ENCODE measurements at places on chromosomes 5 and 9. TPM values are rescaled to one million over a fixed set of nuclear protein-coding genes. Genes with fewer than 3 reads are reported as not detected.

The PPIC gene
- 43.3 TPM for total RNA-seq

The RABGAP1 gene
- 49.6 TPM for total RNA-seq

The CD274 gene
- total RNA-seq: 12.9 TPM

The NIPBL gene
- total RNA-seq: 47.2 TPM

The ZFP2 gene
- 1.0 TPM for total RNA-seq

The GABRP gene
- 0.68 TPM for total RNA-seq

The LMNB1 gene
- 1.5 TPM for total RNA-seq

The PLPP7 gene
- total RNA-seq: 107 TPM

The FAM169A gene
- 5.0 TPM for total RNA-seq

The SPATA31A3 gene
- not detected for total RNA-seq

The PCDHGA7 gene
- total RNA-seq: 7.6 TPM

The TAF9 gene
- total RNA-seq: 46.5 TPM

The GLRA1 gene
- total RNA-seq: not detected

The TAF1L gene
- not detected for total RNA-seq

The ARL14EPL gene
- total RNA-seq: not detected

GRCh38 chr5:43730832-43731342 is 127.9 kb downstream of the NNT start:
- DNase-seq: no peak

DNA sequence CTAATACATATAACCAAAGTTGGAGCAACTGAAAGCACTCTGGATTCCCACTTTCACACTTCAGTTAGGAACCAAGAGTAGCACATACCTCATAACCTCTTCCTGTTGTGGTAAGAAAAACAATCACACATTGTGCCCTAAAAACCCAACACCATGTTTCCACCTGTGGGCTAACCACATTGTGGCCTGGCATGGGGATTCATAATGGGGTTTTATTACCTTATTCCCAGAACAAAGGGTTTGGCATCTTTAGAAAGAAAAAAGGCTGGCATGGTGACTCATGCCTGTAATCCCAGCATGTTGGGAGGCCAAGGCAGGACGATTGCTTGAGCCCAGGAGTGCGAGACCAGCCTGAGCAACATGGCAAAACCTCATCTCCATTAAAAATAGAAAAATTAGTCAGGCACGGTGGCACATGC is 60.6 kb downstream of the HSD17B3 start:
- no peak for DNase-seq

- no peak for DNase-seq
These were observed 74.8 kb upstream of the TGFBR1 start for GRCh38 chr9:99030092-99030511.

DNA sequence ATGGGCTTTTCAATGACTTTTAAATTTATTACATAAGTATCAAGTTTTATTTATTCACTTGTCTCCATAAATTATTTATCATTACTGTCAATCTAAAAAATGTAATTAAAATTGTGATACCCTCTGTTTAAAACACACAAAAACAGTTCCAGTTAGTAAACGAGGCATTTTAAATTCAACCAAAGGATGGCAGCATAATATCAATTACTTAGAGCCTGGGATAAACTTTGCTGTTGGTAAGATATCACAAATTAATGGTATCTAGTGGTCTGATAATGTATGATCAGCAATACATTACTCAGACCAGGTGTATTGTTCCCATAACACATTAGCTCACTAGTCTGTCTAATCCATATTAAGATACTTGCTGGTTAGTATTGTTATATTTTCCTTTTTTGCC is 9.6 kb upstream of the IFNE start:
- no peak for DNase-seq

DNA sequence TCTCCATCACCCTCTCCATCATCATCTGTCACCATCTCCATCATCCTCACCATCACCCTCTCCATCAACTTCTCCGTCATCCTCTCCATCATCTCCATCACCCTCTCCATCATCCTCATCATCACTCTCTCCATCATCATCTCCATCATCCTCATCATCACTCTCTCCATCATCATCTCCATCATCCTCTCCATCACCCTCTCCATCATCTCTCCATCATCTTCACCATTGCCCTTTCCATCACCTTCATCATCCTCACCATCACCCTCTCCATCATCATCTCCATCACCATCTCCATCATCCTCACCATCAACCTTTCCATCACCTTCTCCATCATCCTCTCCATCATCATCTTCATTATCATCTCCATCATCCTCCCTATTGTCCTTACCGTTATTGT is 565.5 kb upstream of the SGCD start:
- DNase-seq: no peak

GRCh38 chr9:99076483-99077171 is 28.3 kb upstream of the TGFBR1 start:
- DNase-seq: no peak

- DNase-seq: no peak
These were observed 6.8 kb downstream of the KIF12 start for GRCh38 chr9:114092336-114092735.

DNA sequence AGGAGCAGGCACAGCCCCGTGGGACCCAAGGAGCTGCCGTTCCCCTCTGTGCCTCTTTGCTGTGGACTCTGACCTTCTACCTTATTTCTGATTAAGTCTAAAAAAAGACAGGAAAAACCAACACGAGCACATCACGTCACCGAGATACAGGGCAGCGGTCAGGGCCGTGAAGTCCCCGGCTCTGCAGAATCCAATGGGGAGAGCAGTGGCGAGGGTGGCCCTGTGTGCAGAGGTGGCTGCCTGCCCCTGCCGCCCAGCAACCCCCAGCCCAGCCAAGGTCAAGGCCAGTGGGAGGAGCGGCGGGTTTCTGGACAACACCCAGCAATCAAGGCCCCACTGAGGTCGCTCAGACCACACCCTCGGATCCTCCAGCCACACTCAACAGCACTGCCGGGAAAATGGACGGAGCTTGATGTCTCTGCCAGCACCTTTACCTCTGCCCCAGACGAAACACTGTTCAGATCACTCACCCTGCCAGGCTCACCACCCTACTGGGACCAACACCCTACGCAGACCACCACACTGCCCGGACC is 32.7 kb upstream of the SLC9A3 start:
- no peak for DNase-seq

GRCh38 chr5:125823572-125823971 is 599.6 kb upstream of the GRAMD2B start:
- DNase-seq: no peak

DNA sequence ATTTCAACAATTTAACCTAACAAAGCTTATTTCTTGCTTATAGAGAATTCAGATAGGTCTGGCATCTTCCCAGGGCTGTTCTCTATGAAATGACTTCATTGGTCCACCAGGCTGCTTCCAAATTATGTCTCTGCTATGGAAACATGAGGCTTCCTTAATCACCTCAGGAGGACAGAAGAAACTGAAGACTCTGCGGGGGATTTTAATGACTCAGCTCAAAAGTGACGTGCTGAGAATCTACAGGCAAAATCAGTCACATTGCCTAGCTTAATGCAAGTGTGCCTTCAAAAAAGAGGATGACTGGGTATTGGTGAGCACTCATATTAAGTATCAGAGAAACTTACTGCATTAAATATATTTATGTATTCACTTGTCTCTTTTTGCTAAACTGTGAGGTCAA is 315.5 kb upstream of the RGMB start:
- DNase-seq: no peak

- DNase-seq: peak; percentile 8
These were observed 10.5 kb upstream of the ADGRV1 start for GRCh38 chr5:90548069-90548593.

GRCh38 chr9:127406799-127407491 is 10.0 kb downstream of the SLC2A8 start:
- no peak for DNase-seq

DNA sequence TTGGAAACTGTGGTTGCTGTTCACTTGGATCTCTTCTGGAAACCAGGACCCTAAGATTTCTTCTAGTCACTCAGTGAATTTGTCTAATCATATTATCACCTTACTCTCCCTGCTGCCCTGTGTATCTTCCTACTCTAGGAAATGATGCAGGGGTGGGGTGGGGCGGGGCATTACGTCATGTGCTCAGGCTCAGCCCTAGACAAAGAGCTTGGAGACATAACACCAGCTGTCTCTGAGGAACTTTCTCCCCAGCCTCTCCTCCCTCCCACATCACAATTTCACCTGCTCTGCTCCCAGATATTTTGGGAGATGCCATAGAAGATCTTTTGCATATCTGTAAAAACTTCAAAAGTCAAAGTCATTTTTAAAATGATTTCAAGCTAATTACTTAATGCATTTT is 470.4 kb downstream of the ZSWIM6 start:
- DNase-seq: no peak

- no peak for DNase-seq
These were observed 1.2 kb downstream of the PRRT1B start for GRCh38 chr9:131546336-131547084.

GRCh38 chr5:79642210-79642609 is 30.0 kb downstream of the TENT2 start:
- no peak for DNase-seq

DNA sequence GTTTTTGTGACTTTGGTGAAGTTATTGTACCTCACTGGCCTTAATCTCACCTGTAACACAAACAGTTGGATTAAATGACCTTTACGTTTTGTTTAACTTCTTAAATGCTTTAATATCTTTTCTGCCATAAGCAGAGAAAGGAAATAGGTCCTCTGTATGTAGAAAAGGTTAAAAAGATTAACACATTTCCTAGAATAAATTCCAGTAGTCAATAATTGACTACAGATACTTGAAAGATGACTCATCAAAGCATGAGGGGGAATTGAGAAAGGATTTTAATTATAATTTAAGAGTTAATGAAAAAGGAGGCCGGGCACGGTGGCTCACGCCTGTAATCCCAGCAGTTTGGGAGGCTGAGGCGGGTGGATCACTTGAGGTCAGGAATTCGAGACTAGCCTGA is 35.8 kb upstream of the CMYA5 start:
- no peak for DNase-seq

GRCh38 chr5:124130816-124131215 is 615.6 kb downstream of the ZNF608 start:
- no peak for DNase-seq

- DNase-seq: no peak
These were observed 103.2 kb downstream of the VAV2 start for GRCh38 chr9:133888809-133889491.

DNA sequence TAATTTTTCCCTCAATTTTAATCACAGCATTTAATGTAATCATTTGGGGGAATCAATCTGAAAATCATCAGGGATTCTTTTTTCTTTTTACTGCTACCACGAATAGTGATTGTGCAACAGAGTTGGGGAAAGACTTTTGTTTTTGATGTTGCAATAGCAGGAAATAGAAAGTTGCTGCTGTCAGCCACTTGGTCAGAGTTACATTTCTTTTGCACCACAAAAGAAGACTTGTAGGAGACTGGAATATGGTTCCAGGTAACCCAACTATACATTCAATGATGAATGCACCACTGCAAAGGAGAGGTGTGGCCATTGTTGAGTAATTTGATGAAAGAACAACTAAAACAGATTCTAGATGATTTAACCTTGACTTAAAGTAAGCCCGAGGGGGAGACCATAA is 46.3 kb upstream of the PALM2AKAP2 start:
- no peak for DNase-seq

GRCh38 chr5:80576383-80576782 is 6.3 kb upstream of the ANKRD34B start:
- no peak for DNase-seq

DNA sequence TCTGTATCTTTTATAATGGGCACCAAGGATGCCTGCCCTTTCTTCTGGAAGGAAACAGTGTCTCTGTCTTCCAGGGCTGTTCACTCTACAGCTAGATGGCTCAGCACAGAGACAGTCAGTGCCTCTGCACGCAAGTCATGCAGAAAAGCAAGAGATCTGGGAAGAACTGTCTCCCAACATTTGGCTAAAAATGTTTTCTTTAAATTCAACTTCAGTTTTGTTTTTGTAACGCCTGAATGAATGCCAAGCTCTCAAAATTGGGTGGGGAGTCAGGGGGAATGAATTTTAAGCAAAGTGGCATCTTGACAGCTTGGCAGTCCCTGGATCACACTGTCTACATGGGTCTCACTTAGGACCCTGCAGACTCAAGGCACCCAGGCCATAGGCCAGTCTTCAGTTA is 12.6 kb downstream of the OLFML2A start:
- DNase-seq: no peak

- no peak for DNase-seq
These were observed 658 bp downstream of the PDCD1LG2 start for GRCh38 chr9:5510989-5511388.

DNA sequence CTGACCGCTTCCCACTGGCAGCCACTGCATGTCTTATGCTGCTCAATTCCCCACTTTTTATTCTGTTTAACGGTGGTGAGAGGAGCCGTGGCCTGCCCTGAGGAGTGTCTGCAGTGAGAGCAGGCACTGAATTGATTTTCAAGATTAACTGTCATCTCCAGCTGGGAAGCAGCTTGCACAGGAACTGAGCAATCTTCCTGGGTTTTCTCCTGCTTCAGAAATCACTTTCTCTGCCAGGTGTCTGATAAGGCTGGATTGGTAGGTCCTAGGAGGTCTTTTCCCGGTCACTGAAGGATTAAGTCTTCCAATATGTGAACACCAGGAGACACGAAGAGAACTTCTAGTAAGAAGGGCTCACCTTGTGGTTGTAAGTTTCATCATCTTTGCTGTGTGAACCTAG is 181.1 kb upstream of the RAD23B start:
- DNase-seq: no peak

DNA sequence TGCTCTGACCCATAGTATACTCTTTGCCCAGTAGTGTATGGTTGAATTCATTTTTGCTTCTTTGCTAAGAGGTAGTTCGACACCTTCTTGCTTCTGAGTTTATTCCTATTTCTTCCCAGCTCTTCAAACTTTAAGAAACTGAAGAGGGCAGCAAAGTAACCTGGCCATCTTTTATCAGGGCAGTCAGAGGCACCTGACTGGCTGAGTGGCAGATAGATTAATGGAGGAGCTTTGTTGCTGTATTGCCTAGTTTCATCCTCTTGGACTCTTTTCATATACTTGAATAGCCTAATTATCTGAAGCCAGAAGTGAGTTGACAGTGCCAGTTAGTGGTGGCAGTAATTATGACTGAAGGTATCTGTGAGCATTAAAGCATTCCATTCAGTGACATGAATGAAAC is 82.5 kb downstream of the UHRF2 start:
- DNase-seq: no peak

- DNase-seq: no peak
These were observed 56.8 kb downstream of the KCTD16 start for GRCh38 chr5:144227363-144227999.

DNA sequence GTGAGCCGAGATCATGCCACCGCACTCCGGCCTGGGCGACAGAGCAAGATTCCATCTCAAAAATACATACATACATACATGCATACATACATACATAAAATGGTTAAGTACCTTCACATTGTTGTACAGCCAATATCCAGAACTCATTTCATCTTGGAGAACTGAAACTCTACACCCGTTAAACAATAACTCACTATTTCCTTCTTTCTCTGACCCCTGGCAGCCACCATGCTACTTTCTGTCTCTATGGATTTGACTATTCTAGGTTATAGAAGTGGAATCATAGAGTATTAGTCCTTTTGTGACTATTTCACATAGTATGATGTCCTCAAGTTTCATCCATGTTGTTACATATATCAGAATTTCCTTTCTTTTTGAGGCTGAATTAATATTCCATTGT is 9.6 kb upstream of the KIF27 start:
- no peak for DNase-seq

- DNase-seq: no peak
These were observed 286.9 kb upstream of the ATP10B start for GRCh38 chr5:161138751-161139455.
